ENCODE measurements at places on chromosomes 5 and 9.

- DNase-seq = peak; percentile 47
Observed at GRCh38 chr9:93826209-93826608, 128.9 kb downstream of the BARX1 start.

- no peak for DNase-seq
Observed at GRCh38 chr9:100286257-100286656, 66.5 kb downstream of the TEX10 start.

DNA sequence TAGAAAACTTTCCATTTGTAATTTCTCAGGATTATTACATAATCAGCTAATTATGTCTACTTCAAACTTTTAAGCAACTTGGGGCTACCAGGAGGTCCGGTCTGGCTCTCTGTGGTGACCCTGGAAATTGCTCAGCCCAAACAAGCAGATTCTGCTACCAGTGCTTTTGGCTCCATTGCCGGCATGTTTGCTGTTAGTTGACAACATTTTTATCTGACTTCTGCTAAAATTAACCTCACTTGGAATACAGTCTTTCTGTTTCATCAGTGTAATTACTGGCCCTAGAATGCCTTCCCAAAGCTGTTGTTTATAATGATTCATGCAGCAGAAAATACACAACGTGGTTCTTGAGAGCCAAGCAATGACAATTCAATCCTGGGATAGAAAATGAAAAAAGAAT, 38.5 kb upstream of the FAM81B start:
- no peak for DNase-seq

DNA sequence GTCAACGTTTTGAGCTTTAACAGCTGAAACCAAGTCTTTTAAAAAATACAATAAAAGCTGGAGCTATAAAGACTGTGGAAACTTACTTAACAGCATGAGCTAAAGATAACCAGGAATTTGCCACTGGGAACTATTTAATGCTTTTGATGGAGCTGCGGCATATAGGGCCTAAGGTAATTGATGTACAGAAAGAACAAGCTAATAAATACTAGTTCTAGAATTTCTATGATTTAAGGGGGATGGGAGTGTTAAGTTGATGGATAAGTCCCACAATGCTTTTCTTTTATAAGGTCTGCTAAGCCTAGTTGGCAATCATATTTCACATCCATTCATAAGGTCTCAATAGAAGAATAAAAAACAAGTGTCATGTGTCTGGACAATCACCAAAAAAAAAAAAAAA, 334.0 kb upstream of the DMAC1 start:
- no peak for DNase-seq

GRCh38 chr9:36190388-36191289, at the start of gene CLTA:
Gene CLTA, plus strand, starts transcription at chr9:36190921. Its CDS starts 136 bp downstream, at chr9:36191057.
- peak; percentile 88 for DNase-seq

GRCh38 chr5:139561655-139562451, 714 bp downstream of the UBE2D2 start:
- peak; percentile 45 for DNase-seq

GRCh38 chr5:88785746-88786565, 97.0 kb downstream of the MEF2C start:
- no peak for DNase-seq

GRCh38 chr9:135096408-135096895, 9.0 kb downstream of the OLFM1 start:
- no peak for DNase-seq

- no peak for DNase-seq
Observed at GRCh38 chr5:93274291-93274690, 306.7 kb downstream of the NR2F1-AS1 start.

DNA sequence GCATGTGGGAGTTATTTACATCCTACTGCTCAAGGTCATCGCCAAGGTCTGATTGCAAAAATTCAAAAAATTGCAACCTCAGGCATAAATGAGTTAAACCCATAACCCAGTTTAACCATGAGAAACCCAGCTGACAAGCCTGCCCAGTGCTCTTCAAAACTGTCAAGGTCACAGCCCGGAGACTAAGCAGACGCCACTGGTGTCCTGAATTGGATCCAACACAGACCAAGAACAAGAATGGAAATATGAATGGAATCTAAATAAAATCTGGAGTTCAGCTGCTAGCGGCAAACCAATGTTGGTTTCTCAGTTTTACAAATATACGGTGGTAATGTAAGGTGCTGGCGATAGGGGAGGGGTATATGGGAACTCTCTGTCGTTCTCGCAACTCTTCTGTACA, 201.5 kb upstream of the MVB12B start:
- no peak for DNase-seq

DNA sequence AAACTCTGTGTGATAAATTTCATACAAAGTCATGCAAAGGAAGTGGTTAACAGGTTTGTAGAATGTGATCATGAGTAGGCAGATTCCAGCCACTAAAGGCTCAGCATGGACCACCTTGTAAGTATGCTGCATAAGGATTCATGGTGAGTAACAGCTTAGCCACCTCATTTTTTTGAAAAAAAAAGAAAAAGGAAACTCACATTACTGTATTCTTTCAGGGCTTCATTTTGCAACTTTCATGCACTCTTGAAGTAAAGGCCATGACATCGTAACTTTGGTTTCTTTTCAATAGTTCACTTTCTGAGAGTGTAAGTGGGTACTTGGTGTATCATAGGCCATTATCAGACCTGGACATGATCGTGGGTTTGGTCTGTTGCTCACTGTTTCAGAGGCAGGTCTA, 175.1 kb downstream of the PCSK1 start:
- no peak for DNase-seq

- DNase-seq = no peak
Observed at GRCh38 chr5:84568171-84568570, 183.5 kb upstream of the EDIL3 start.

DNA sequence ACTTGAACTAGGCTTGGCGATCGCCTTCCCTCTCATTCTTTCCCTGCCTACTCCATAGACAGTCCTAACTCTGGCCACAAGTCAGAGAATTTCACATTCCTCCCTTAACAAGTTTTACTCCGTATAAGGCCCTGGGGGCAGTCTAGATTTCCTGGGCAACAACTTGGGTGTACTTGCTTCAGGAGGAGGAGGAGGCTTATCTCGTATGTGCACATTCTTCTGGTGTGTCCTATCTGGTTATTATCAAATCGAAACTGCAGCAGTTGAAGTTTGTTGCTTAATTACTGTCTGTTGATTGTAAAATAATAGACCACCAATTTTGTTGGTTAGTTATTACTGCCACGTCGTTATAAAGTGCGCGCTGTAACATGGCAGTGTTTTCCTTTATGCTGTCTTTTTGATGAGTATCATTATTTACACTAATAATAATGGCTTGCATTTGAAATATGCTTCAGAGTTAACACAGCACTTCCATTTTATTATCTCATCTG, 42.0 kb downstream of the PIP5K1B start:
- DNase-seq = no peak

DNA sequence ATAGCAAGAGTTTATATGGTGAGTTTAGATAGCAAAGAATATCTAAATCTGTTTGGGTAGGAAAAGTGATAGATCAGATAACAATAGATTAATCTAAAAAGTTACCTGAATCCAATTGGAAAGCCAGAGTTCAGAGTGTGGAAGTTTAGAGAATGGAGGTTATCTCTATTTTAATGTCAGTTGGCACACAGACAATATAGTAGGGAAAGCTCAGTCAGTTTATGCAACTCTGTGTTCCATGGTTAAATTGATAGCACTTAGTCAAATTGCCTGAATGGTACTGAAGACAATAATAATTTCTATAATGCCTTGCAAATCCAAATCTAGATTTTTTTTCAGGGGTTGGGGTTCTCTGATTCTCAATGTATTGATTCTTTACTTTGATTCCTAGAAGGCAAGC, 77.0 kb downstream of the ARHGEF28 start:
- DNase-seq = no peak

GRCh38 chr9:110615498-110615897, 36.0 kb upstream of the SVEP1 start:
- no peak for DNase-seq

DNA sequence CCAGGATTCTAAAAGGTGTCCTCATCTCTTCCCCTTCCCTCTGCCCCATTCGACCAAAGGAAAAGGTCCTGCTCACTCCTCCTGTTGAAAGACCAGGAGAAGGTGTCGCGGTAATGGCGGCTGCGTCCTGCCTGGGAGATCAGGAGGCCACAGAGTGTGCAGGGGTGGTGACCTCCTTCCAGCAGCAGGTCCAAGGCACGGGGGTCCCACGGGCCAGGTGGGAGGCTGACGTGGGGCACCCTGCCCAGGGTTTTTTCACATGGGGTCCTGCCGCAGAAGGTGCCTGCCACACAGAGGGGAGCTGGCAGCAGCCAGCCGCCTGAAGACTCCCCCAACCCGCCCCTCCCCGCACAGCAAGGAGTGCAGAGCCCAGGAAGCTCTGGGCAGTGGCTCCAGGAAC, 22.2 kb upstream of the ADAMTS2 start:
- no peak for DNase-seq

- DNase-seq = no peak
Observed at GRCh38 chr5:121816164-121816563, 35.5 kb upstream of the FTMT start.

DNA sequence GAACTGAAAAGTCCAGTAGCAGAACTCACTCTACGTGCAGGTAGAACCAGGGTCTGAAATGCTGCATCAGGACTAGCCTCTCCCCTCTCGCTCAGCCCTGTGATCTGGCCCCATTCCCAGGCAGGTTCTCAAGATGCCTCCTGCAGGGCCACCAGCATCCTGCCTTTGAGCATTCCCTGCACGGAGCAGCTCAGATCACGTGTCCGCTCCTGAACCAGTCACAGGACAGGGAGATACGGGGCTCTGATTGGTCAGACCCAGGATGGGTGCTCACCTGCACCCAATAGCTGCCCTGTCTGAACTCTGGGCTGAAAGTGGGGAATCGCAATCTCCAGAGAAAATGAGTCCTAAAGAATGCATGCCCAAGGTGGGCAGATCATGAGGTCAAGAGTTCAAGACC, 50.8 kb downstream of the NEURL1B start:
- no peak for DNase-seq

DNA sequence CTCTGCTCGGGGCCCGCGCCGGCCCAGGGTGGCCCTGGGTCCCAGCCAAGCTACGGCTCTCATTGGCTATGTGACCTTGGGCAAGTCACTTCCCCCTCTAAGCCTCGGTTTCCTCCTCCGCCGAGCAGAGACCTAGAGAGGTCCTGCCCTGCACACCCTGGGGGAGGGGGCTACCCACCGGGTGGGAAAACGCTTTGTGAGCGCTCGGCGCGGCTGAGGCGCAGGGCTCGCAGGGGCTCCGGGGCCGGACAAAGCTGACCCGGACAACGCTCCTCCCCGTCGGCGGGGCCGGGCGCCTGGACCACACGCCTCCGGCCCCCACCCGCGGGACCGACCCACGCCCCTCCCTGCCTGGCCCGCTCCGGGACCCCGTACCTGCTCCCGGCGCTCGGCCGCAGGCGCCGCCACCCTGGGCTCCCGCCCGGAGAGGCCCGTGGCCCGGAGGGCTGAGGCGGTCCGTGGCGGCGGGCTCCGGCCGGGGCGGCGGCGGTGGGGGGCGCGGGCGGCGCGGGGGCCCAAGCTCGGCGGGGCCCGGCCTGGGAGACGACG, 85.7 kb upstream of the MELK start:
- DNase-seq = peak; percentile 39

GRCh38 chr5:161507591-161507990, 38.9 kb downstream of the GABRB2 start:
- no peak for DNase-seq

- DNase-seq = no peak
Observed at GRCh38 chr5:135309391-135310327, 89.4 kb downstream of the MACROH2A1 start.

GRCh38 chr5:38468202-38468673, 88.2 kb downstream of the LIFR start:
- DNase-seq = no peak

- no peak for DNase-seq
Observed at GRCh38 chr5:173243831-173244305, 8.9 kb upstream of the NKX2-5 start.

GRCh38 chr5:36273809-36274526, 27.7 kb downstream of the RANBP3L start:
- DNase-seq = no peak

All from stimulated activated CD4-positive, alpha-beta T cell treated with anti-CD3 and anti-CD28 coated beads, TNF-alpha, amount 100 ng/mL, for 48 hours (primary cell).